ENCODE measurements at places on chromosomes 3 and 15.

DNA sequence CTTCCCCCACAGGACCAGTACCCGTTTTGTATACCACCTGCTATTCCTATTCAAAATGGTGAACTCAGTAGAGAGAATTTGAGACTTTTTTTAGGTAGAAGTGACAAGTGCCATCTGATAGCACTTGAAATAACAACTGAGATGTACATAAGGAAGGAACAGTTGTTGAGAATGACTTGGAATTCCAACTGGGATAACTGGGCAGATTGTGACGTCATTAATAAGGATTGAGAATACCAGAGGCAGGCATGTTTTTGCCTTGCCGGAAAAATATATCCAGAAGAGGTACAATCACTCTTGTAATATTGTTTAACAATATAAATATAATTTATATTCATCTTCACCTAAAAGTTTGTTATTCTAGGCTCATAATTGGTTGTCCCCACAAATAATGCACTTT lies 454.1 kb upstream of the RGMA start:
- no peak for DNase-seq

DNA sequence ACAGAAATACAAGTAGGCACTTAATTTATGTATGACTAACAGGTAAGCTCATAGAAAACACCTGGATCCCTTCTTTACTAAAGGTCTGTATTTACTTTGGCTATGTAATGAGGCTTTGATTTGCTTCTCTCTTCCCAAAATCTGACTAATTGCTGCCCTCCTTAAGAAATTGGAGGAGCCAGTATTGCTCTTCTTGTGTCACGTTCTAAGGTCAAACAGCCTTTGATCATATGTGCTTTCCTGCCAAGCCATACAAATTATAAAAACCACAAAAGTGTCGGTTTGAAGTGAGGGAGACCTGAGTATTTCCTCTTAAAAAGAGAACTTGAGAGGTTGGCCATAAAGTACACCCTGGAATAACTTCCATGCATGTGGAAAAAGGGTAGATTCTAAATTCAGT lies 112.1 kb upstream of the MB21D2 start:
- no peak for DNase-seq

- no peak for DNase-seq
Observed at GRCh38 chr3:171654809-171655208, 155.5 kb downstream of the PLD1 start.

GRCh38 chr15:89670971-89671560 lies 8.1 kb downstream of the PLIN1 start:
- DNase-seq, result no peak

GRCh38 chr15:57455929-57456328 lies 79.6 kb downstream of the CGNL1 start:
- no peak for DNase-seq

DNA sequence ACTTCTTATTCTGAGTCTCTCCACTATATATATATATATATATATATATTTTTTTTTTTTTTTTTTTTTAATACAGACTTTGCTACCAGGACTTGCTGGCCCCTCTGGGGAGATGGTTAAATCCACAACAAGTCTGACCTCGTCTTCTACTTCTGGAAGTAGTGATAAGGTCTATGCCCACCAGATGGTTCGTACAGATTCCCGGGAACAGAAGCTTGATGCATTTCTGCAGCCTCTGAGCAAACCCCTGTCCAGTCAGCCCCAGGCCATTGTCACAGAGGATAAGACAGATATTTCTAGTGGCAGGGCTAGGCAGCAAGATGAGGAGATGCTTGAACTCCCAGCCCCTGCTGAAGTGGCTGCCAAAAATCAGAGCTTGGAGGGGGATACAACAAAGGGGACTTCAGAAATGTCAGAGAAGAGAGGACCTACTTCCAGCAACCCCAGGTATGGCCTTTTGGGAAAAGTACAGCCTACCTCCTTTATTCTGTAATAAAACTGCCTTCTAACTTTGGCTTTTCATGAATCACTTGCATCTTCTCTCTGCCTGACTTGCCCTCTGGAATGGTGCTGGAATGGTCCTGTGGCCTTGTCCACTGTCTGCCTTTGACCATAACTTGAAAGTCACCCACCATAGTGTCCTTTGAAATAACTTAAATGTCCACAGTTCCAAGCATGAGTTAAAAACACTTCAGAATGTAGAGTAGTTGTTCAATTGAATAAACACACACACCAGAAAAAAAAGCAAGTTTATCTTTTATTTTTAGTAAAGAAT lies 32.4 kb downstream of the MLH1 start:
- DNase-seq, result no peak

GRCh38 chr15:59553879-59554735 lies 57.5 kb upstream of the GCNT3 start:
- no peak for DNase-seq

GRCh38 chr3:76402926-76403325 lies 617.6 kb upstream of the ZNF717 start:
- no peak for DNase-seq

GRCh38 chr3:124520970-124521369 lies 209.3 kb upstream of the UMPS start:
- DNase-seq, result peak; percentile 93

- no peak for DNase-seq
Observed at GRCh38 chr3:4355401-4356219, 52.4 kb downstream of the SETMAR start.

GRCh38 chr3:29481249-29481648 lies 200.4 kb downstream of the RBMS3 start:
- DNase-seq, result no peak

GRCh38 chr3:2872884-2873283 lies 237.3 kb downstream of the IL5RA start:
- no peak for DNase-seq

DNA sequence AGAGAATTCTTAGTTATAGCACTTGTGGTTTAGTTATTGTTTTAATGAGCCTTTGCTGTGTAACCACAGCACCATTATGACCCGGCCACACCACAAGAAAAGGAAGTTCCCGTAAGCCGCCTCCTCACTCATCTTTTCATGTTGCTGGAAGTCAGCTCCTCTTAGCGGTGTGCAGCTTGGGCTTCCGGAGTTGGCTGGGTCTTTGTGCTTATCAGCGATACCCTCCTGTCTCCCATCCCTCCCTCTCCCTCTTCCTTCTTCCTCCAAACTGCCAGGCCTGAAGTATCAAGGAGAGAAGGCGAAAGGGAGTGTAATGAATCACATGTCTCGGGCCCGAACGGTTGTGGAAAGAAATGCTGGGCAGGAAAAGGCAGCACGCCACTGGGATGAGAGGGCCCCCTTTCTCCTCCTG lies 353.5 kb downstream of the MCTP2 start:
- DNase-seq, result no peak

GRCh38 chr15:62931650-62932049 lies 110.9 kb upstream of the TPM1 start:
- DNase-seq, result no peak

- DNase-seq, result no peak
Observed at GRCh38 chr15:28984421-28985315, 98.9 kb downstream of the APBA2 start.

Data from NCI-H1092 (cell line).